ENCODE measurements at places on chromosomes 11 and 22.

GRCh38 chr11:132872211-132872610, 660.1 kb downstream of the OPCML start:
- DNase-seq = no peak

DNA sequence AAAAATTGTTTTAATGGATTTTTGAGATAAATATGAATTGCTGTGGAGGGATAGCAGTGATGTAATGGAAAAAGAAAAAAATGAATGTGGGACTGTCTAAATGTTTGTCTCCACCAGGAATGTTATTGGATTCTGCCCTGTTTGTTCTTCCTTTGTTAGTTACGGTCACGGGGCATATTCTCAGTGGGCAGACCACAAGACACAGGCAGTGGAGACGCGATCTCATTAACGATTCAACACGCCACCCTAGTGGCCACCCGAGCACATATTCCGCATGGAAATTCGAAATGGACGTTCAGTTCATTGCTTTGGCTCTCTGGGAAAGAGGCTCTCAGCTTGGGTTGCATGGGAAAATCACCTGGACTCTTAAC, 151.8 kb upstream of the TTC12 start:
- no peak for DNase-seq

GRCh38 chr11:5004424-5005274, 10.0 kb downstream of the OR51L1 start:
- DNase-seq = peak; percentile 46

- DNase-seq = no peak
These were observed 1758.2 kb upstream of the RAG2 start for GRCh38 chr11:38356255-38356654.

GRCh38 chr11:17782145-17782544, 47.6 kb downstream of the KCNC1 start:
- DNase-seq = no peak

GRCh38 chr11:118928101-118928869, 2.6 kb upstream of the BCL9L start:
- DNase-seq = peak; percentile 95

DNA sequence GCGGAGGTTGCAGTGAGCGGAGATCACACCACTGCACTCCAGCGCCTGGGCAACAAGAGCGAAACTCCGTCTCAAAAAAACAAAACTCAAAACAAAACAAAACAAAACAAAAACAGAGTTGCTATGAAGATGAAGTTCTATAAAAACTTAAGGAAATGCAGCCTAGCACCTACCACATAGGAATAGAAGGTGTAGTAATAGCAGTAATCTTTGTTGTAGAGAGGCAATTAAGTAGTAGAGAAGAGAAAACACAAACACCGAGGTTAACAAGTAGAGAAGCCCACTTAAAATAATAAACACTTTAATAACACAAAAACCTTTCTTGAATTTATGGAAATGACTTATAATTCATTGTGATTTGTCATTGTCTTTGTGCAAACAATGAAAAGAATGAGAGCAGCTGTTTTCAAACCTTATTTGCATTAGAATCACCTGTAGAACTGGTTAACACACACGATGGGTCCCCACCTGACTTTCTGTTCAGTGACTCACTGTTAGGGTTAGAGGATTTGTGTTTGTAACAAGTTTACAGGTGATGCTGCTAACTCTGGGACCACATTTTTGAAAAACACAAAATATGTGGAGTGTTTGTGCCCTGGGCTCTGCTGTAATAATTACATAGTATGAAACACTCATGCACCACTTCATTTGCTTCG, 43.1 kb downstream of the TYR start:
- DNase-seq = no peak

GRCh38 chr22:31082606-31083376, 1.7 kb downstream of the SMTN start:
- peak; percentile 55 for DNase-seq

GRCh38 chr11:17077240-17077519, 287 bp downstream of the RPS13 start:
- no peak for DNase-seq

DNA sequence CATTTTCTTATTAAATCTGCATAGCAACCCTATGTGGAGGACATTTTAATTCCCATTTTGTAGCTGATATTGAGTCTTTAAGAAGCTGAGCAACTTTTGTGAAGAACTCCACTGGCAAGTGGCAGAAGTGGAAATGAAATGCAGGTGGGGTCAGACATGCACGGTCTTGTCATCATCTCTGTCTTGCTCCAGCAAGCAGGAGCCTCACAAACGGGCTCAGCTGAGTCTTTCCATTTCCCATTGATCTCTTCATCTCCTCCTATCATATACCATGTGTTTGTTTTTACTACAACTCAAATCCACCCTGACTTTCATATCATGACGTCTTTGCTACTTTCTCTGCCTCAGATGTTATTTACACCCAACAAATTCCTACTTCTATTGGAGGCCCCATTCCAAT, 97.9 kb upstream of the TENM4 start:
- DNase-seq = no peak

- no peak for DNase-seq
These were observed 65.7 kb upstream of the PITPNB start for GRCh38 chr22:27984723-27985122.

- no peak for DNase-seq
These were observed 90.3 kb downstream of the MTMR3 start for GRCh38 chr22:29973269-29973668.

DNA sequence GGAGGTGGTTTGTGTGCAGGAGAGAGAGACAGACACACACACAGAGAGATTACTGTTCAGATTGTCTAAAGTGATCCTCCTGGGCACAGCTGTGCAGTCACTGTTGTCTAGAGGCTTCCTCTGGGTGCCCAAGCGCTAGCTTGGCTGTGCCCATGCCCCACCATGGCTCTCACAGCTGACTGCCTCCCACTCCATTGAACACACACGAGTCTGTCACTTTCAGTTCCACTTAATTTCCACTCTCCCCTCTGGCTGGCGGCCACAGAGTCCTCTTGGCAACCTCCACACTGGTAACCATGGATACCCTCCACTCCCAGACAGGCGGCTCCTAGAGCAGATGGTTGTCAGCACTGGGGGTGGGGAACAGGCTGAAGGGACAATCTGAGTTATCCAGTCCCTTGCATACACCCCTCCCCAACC, 29.1 kb downstream of the MAP6 start:
- DNase-seq = no peak

DNA sequence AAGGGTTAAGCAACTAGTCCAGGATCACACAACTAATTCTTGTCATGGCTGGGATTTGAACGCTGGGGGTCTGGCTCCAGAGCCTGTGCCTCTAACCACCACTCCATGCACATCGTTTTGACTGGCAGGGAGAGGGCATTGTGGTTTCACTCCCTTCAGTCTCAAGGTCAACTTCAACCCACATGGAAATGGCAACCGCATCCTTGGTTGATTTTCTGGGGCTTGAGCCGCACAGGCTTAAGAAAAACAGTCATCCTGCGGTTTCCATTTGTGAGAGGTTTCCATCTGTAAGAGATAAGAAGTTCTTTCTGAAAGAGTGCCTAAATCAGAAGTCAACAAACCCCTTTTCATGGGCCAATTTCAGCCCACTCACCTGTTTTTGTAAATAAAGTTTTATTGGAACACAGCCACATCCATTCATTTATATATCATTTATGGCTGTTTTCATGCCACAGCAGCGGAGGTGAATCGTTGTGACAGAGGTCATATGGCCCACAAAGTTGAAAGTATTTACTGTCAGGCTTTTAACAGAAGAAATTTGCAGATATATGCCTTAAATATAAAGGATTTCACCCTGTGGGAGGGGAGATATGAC, 65.7 kb downstream of the SGSM1 start:
- DNase-seq = no peak

GRCh38 chr11:102287964-102288724, 29.1 kb upstream of the BIRC3 start:
- peak; percentile 17 for DNase-seq

- DNase-seq = no peak
These were observed 8.6 kb upstream of the TPP1 start for GRCh38 chr11:6627762-6628241.

DNA sequence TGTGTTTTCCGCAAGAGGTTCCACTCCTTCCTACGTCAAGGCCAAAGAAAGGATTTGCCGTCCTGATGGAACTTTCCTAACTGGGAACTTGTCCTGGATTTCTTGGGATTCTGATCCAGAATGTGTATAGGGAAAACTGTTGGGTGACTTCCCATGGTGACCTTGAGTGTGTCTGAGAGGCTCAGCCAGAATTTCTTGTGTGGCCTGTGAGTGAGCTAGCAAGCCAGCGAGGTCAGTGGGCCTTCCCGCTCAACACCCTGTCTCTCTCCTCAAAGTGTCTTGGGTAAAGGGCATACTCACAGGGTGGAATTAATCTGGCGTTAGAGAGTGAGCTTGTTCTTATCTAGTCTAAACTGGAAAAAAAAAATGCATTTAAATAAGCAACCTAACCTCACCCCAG, 20.4 kb downstream of the ZNRF3 start:
- no peak for DNase-seq

DNA sequence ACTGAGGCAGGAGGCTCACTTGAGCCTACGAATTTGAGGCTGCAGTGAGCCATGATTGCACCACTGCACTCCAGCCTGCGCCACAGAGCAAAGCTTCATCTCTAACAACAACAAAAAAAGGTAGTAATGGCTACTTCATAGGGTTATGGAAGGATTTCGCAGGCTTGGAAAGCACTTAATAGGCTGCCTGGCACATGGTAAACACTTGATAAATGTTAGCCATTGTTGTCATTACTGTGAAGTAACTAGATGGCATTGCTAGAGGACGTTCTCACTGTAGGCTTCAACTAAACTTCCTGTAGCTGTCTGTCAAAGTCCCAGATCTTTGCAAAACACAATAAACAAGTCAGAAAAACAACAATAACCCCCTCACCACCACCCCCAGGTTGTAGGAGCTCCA, 357.2 kb upstream of the NARS2 start:
- DNase-seq = no peak

- no peak for DNase-seq
These were observed 28.5 kb downstream of the RPUSD4 start for GRCh38 chr11:126182787-126183445.

DNA sequence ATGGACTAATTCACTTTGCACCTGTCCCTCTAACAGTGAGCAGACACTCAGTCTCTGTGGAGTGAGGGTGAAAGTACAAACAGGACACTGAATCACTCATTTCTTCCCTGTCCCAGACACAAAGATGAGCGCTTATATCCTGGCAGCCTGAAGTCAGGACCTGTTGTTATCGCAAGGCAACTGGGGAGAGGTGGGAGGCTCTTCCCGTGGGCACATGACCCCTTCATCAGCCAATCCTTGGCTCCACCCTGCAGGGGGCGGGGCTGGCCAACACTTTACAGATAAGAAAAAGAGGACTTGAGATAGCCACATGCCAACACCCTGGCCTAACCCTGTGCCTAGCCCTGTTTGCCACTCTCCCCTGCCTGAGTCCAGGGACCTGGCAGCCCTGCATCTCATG, 29.5 kb upstream of the TESMIN start:
- no peak for DNase-seq

GRCh38 chr11:69899957-69900821, 81.0 kb upstream of the FGF3 start:
- peak; percentile 75 for DNase-seq

DNA sequence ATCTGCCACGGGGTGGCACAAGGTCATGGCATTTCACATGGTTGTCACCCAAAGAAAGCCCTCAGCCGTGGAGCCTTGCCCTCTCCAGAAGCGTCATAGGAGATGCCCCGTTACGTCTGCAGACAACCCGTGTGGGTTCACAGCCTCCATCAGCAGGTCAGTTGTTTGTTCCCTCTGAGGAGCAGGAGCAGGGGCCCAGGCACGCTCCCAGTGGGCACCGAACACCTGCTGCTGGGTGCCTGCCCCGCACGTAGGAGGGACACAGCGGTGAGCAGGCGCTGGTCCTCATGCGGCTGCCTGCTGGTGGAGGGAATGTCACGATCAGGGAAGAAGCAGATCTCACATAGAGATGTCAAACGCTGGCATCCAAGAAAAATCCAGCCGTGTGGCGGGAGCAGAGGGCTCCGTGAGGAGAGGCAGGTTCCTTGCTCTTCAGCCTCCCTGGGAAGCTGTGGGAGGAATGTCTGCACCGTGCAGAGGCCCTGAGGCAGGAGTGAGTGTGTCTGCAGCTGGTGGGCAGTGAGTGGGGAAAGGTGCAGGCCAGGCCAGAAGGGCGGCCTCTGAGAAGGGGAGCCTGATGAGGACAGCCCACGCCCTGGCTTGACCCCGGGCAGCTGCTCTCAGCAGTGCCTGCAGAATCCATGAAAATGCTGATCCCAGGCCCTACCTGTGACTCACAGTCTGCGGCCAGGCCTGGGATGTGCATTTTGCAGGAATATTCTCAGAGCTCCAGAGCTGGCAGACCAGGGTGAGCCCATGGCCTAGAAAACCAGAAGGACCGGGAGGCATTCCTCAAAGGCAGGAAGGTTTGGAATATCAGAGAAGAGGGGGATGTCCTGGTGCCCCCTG, 36.4 kb upstream of the TH start:
- DNase-seq = no peak

- peak; percentile 95 for DNase-seq
These were observed 7.5 kb upstream of the MICAL3 start for GRCh38 chr22:18031695-18032454.

DNA sequence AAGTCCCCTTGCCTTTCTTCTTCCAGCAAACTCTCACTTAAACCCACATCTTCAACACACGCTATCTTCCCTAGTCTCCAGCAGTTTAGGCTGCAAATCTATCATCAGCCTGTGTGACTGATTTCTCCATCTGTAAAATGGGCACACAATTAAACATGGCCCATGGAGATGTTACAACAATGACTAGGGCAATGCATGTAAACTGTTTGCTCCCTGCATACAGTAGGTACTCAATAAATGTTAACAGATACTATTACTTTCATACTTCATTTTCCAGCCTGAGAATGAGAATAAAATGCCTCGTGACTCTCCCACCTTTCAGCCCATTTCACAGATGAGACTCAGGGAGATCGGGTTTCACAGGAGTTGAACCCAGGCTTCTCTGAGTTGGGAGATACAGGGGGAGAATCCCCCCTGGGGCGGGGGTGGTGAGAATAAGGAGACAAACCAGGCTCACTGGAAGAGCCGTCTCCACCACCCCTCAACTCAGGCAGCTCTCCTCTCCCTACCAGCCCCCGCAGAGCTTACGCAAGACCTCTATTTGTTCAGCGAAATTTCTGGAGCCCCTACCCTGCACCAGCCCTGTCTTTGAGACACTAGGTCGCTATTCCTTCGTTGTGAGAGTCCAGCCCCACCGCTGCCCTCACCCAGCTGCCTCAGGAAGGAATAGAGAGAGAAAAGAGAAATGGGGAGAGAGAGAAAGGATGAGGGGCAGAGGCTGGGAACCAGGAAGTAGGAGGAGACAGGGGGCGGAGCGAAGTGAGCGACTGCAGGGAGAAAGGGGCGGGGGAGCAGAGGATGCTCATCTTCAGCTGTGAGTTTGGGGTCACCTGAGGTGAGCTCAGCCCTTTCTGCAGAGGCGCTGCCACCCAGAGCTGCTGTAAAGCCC, 42.1 kb upstream of the KLHL35 start:
- DNase-seq = no peak

GRCh38 chr11:117905524-117905923, 23.7 kb downstream of the TMPRSS13 start:
- DNase-seq = no peak

GRCh38 chr11:103789952-103790351, 246.5 kb upstream of the DDI1 start:
- no peak for DNase-seq

Measured in MG63 (cell line).